D721Med (cell line): ENCODE measurements at places on chromosomes 16 and 17.

GRCh38 chr17:11950771-11951519, 46.3 kb downstream of the ZNF18 start:
- no peak for DNase-seq

DNA sequence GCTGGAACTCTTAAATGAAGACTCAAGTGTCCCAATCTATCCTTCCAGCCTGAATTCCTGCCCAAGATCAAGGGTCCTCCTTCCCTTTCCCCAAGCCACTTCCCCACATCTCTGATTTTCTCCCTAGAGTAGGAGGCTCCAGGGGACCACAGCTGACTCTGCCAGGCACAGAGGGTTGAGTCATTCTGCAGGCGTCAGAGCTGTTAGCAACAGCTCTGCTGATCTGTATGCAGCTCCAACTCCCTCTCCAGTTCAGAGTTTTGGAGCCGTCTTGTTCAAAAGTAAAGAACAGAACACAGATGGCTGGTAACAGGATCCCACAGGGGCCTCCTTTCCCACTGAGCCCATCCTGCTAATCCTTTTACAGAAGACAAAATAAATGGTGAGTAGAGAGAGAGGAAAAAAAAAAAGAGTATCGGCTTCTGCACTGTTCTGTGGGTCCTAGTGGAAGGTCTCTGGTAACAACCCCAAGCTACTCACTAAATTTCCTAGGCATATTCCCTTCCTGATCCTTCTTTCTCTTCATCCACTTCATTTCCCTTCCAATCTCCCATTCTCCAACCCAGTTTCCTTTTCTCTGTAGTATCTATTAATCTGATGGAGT, 13.4 kb upstream of the TAOK1 start:
- DNase-seq, result no peak

DNA sequence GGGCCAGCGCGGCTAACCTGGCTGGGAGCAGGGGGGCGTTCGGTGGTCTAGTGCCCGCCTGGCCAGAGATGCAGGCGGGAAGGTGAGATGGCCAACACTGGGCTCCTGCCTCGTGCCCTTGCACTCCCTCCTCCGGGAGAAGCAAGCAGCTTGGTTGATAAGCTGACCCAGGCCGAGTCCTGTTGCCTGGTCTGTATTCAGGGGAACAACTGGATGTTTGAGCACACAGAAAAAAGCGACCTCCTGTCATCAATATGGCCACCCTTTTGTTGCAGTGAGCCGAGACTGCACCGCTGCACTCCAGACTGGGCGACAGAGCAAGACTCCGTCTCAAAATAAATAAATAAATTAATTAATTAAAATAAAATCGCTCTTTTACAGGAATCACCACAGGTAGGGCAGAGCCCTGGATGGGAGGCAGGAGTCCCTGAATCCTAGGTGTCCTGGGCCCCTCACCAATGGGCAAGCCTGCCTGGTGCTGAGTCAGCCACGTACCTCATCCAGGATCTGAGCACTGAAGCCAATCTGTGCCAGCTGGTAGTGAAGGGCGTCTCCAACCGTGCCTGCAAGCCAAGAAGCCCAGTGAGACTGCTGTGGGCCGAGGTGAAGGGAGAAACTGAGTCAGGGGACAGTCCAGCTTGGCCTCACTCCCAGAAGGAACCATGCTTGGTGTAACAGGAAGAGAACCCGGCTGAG, 31.8 kb downstream of the HASPIN start:
- DNase-seq, result no peak

GRCh38 chr17:38728290-38728831, 1.8 kb upstream of the CISD3 start:
- no peak for DNase-seq

GRCh38 chr17:17766077-17766743, 70.6 kb downstream of the SREBF1 start:
- DNase-seq, result no peak

- DNase-seq, result no peak
These were observed 87.3 kb downstream of the RPA1 start for GRCh38 chr17:1916963-1917715.
